Left hindlimb (tissue), 1 donor: ENCODE measurements at places on chromosomes 2 and 18.

DNA sequence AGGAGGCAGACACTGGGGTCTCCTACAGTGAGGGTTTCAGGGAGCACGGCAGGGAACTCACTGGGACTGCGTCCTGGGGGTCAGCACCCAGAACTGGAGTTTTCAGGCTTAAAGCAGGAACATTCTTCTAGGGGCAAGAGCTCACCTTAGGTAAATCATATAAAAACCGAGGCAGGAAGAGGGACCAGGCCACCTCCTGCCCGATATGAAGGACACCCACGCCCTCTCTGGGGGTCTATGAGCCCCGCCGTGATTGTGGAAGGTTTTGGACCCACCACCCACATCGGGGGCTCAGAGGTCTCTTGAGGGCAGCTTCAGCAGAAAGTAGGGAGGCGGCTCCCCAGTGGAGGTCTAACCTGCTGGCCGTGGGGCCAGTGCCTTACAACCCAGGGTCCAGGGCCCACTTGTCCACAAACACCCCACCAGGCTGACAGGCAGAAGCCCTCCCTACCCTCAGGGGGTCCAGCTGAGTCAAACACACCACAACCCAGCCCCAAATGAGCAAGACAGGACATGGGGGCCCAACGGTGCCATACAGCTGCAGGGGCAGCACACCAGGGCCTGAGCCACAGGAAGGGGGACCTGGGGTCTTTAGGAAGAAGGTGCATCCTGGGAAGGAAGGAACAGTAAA lies 25.3 kb downstream of the CROCC2 start:
- no peak for DNase-seq

- no peak for DNase-seq
These were observed 125.9 kb upstream of the CYRIA start for GRCh38 chr2:16791496-16791895.

GRCh38 chr2:233871432-233871831 lies 3.2 kb upstream of the MSL3B start:
- no peak for DNase-seq

DNA sequence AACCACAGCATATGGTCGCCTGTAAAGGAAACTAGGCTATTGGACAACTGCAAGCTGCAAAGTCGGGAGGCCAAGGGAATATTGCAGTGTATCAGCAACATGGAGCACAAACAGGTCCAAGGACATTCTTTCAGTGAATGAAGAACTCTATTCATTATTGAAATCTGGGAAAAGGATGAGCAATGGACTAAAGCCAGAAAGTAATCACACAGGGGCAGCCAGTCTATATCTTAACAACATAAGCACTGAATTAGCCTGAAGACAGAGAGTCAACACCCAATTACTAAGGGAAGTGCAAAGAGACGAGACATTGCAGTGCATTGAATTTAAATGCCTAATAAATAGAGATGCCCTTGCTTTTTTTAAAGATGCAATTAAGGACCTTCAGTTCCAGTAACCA lies 615.5 kb upstream of the SETBP1 start:
- no peak for DNase-seq

- DNase-seq: no peak
These were observed 42.8 kb downstream of the ITSN2 start for GRCh38 chr2:24317491-24317920.

GRCh38 chr2:240131941-240132650 lies 4.0 kb downstream of the COPS9 start:
- DNase-seq: no peak

GRCh38 chr2:96407919-96408550 lies 72.5 kb downstream of the NCAPH start:
- DNase-seq: no peak

GRCh38 chr2:3635171-3635974 lies 22.6 kb upstream of the ALLC start:
- DNase-seq: no peak

- DNase-seq: peak; percentile 50
These were observed 18.6 kb downstream of the NRXN1 start for GRCh38 chr2:51013079-51013932.

GRCh38 chr2:196927376-196928225 lies 1.1 kb upstream of the PGAP1 start:
- peak; percentile 44 for DNase-seq

DNA sequence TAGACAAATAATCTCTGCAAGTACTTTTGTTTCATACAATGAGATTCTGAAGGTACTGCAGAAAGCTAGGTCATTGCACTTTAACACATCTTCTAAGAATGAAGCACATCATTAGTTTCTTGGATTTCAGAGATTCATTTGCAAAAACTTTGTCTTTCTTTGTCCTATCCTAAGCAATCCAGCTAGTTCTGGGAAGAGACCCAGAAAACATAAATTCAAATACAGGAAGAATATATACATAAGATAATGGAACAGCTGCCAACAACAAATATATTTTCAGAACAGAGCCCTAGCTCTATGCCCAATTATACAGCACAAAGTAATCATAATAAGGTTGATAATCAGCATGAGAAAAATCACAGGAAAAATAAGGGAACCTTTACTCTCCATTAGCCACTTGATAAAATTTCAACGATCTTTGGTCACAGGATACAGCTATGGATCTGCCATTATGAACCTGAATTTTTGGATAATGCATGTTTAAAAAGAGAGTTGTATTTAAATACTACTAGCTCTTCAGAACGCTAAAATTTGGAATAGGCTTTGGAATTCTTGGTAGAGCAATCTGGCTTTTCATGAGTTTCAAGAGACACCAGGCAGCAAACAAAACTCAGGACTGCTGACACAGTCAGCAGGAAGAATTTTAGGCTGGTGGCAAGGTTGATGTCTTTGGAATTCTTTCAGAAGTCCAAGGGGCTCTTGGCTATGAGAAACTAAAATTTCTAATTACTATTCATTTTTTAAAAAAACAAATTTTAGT lies 250.4 kb upstream of the SMIM21 start:
- DNase-seq: no peak

DNA sequence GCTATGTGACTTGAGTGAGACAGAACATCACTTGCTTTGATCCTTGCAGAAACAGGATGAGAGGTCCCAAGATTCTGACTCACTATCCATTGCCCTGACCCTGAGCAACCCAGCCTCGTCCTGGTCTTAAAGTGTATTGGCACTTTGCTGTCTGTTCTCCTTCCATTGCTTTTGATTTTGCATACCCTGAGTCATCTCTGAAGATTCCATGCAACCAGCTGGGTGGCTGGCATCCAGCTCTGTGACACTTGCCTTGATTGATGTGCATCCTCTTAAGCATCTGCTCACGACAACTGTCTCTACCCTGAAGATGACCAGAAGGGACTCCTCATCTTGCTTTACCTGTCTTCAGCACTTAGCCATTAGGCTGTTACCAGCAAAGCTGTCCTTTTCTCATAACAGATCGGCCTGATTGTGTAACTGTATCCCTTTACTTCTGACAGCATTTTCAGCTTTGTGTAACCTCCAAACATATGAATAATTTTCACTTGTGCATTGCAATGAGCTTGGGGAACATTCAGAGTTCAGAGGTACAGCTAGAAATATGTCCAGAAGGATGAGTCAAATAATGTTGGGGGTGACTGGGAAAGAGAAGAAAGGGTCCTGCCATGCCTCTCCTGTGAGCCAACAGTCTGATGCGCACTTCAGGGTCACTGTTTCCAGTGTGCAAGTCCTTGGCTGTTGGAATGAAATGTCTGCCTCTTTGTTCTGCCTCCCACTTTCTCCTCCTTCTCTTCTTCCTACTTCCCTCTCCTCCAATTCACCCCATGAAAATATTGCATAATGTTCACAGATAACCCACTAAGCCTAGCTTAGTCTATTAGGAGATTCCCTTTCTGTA lies 249.7 kb upstream of the OSR1 start:
- DNase-seq: no peak

GRCh38 chr2:139885921-139886498 lies 1105.8 kb upstream of the NXPH2 start:
- DNase-seq: no peak

GRCh38 chr2:25079050-25079635 lies 37.3 kb downstream of the EFR3B start:
- DNase-seq: no peak

DNA sequence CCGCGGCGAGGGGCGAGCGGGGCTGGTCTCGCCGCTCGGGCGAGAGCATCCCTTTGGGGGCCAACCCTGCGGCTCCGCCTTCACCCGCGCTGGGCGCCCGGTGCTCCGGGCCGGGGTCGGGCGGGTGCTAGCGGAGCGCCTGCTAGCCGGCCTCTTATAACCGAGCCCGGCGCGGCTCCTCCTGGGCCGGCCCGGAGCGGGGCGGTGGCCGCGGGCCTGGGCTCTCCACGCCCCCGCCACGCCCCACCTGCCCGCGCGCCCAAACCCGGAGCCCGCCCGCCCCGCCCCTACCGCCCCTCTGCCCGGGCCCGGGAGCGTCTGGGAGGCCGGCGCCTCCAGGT lies at the start of gene FOXI3:
Gene FOXI3 (minus strand): TSS at position 129 of the 341 bp plus-strand sequence. CDS start 158 bp downstream, outside the sequence.
- DNase-seq: no peak
